ENCODE measurements at places on chromosomes 11 and 22.

DNA sequence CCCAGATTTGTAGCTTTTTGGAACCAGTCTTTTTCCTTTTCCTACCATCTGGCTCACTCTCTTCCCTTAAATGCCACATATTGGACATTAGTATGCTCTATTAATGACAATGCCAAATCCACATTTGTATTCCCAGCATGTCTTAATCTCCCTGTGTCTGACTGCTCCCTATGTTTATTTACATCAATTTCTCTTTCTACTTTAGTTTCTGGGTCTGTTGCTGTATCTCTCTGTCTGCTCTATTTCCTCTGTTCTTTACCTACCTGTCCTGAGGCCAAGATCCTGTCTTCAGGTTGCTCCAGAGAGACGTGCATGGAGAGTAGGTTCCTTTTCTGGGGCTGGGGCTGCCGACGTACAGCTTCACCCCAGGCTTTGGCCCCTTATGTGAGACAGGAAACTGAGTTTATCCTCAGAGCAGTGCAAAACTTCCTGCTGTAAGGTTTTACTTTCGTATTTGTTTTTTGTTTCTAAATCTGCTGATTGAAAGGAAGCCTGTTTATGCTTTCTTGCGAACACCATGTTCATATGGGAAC is 25.6 kb downstream of the OR2AG2 start:
- no peak for DNase-seq

DNA sequence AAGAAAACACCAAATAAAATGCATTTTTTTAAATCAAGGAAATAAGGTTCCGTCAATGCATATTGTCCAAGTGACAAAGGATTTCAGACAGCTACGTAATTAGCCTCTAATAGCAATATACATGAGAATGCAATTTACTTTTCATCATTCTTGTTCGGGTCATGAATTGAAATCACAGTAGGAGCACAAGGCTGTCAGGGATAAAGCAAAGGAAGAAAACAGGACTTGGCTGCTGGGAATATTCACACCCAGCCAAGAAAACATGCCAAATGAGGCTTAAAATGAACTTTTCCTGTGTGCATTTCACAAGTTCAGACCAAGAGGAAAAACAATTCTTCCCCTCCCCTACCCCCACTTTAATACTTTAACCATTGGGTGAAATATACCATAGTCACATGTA is 188.6 kb downstream of the CWF19L2 start:
- no peak for DNase-seq

GRCh38 chr11:41921746-41922390 is 462.4 kb upstream of the LRRC4C start:
- DNase-seq, result no peak

GRCh38 chr11:72333661-72334060 is 89.7 kb upstream of the PHOX2A start:
- DNase-seq, result no peak

DNA sequence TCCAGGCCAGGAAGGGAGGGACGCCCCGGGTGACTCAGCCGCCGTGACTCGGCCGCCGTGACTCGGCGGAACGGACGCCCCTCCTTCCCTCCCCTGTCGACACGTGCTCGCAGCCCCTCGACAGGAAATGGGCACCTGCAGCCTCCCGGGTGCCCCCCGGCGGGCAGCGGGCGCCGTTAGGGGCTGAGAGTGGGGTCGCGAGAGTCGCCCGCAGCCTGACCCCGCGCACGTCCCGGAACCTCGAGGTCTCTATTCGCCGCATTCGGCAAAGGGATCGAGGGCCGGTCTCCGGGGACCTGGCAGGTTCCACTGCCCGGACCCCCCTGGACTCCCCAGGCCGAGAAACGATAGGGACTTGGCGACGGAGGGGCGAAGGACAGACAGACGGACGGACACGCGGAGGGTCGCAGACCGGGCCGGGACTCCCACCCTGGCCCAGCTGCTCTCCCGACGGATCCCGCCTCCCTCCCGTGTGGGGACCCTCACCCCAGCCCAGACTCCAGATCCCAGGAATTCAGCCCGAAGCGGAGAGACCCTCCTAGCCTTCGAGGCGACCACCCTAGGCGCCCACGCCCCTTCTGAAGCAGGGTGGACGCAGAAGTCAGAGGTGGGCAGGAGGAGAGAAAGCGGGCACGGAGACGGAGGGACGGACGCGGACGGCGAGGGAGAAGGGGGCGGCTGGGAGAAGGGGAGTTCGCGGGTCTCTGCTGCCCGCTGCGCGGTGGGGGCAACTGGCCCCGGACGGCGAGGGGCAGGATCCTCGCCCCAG is 648 bp downstream of the FOSL1 start:
- DNase-seq, result peak; percentile 82

DNA sequence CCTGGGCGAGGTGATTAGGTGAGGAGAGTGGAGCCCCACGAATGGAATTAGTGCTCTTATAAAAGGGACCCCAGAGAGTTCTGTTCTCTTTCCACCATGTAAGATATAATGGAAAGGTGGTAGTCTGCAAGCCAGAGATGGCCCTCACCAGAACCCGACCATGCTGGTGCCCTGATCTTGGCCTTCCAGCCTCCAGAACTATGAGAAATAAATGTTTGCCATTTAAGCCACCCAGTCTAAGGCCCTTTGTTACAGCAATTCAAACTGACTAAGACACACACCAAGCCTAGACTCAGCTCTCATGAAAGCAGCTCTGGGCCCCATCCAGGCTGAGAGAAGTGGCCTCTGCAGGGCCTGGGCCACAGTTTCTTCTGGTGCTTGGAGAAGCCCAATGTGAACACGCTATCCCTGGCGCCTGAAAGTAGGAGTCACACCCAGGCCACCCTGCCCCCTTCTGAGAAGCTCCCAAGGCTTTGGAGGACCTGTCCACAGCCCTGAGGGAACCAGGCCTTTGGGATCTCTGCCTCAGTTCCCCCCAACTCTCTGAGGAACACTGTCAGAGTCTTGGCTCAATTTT is 35.3 kb upstream of the LYVE1 start:
- DNase-seq, result no peak

- DNase-seq, result no peak
These were observed 294.1 kb upstream of the MTNR1B start for GRCh38 chr11:92675303-92675702.

GRCh38 chr22:42066937-42067336 is 3.7 kb downstream of the NAGA start:
- DNase-seq, result no peak

- DNase-seq, result no peak
These were observed 16.4 kb downstream of the NRIP3 start for GRCh38 chr11:8987446-8987845.

GRCh38 chr11:68211546-68211945 is 1.6 kb downstream of the KMT5B start:
- no peak for DNase-seq

- DNase-seq, result no peak
These were observed 37.8 kb downstream of the ARL14EP start for GRCh38 chr11:30360741-30361140.

- no peak for DNase-seq
These were observed 18.6 kb downstream of the PLAAT5 start for GRCh38 chr11:63472372-63472771.

DNA sequence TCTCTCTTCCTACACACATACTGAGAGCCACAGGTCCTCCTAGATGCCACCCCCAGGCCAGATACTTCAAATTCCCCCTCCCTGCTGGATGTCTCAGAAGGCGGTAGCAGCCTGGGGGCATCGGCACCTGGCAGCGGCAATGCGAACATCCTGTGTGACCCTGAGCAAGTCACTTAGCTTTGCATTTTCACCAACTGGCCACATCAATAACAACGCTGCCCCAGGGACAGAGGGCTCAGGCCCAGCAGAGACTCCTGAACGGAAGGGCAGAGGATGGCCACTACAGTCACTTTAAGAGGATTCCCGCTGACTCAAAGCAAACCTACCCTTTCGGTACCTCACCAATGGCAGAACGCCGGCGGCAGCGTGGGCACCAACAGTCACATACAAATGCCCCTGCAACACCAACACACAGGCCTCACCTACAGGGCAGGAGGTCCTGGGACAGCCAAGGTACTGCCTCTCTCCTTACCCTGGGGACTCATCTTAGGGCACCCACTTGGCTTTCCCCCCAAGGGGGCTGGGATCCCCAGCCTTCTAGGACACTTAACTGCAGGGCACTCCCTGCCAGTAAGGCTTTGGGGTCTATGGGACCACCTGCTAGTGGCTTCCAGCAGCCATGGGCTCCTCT is 1.6 kb downstream of the LMO1 start:
- DNase-seq, result no peak

DNA sequence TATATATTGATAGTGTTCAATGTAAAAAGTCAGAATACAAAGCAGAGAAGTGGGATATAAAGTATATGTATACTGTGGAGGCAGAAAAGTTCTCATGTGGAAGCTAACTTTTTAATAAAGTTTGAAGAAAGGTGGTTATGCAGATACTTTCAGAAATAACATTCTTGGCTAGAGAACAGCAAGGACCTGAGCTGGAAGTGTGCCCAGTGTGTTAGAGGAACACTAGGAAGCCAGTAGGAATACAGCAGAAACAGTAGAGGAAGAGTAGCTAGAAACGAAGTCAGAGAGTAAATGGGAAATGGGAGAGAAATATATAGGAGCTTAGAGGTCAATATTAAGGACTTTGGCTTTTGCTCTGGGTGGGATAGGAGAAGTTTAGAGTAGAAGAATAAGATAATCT is 464.9 kb upstream of the CCDC90B start:
- no peak for DNase-seq

- DNase-seq, result no peak
These were observed 539 bp upstream of the SLC36A4 start for GRCh38 chr11:93198215-93198845.

DNA sequence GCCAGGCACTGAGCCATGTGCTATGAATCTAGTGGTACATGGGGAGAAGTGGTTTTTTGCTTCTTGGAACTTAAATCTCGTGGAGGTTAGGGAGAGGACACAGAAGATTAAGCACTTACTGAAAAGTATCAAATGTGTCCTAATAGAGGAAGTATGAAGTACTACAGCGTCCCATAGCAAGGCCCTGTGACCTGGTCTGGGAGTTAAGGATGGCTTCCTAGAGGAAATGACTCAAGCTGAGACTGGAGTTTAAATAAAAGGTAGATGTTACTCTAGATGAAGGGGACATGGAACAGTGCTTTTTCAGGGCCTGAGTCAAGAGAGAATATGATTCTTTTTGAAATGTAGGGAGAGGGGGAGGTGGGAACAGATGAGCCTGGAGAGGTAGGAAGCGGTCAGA is 202.9 kb downstream of the GRIK4 start:
- DNase-seq, result no peak

- no peak for DNase-seq
These were observed 385.6 kb downstream of the CNTN5 start for GRCh38 chr11:99406345-99406744.

- DNase-seq, result no peak
These were observed 57.2 kb upstream of the FAM181B start for GRCh38 chr11:82790723-82791484.

GRCh38 chr11:70625582-70626518 is 227.5 kb downstream of the CTTN start:
- DNase-seq, result no peak

GRCh38 chr11:3222941-3223915 is 4.6 kb upstream of the MRGPRG start:
- no peak for DNase-seq

DNA sequence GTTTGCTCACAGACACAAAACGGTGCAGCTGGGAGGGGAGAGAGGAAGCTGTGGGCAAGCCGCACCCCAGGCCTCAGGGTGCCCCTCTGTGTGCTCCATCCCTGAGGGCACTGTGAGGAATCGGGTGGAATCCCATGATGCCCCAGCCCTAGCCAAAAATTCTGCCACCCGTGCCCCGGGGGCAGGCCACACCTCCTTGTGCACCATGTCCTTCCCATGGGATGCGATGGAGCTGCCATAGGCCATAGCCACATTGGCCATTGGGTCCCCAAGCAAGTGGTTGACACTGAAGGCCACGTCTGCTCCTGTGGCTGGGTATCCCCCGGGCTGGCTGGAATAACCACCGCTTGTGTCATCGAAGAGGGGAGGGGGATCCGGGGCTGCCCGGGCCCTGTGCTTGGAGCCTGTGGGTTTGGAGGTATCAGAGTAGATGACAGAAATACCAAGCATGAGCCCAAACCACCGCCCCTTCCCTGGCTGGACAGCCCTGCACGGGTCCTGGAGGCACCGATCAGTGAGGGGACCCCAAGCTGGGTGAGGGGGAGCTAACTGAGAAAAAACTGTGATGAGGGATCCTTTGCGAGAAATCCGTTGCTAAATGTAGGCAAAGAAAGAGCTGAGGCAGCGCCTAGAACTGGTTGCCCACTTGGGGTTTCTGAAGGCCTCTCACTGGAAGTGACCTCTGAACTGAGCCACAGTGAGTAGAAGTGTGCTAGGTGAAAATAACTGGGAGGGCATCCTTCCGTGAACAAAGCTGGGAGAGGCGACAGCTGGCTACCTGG is 863 bp downstream of the YIF1A start:
- DNase-seq, result no peak
